ENCODE measurements at places on chromosomes 3 and 15.

GRCh38 chr3:13274125-13274524 lies 146.0 kb downstream of the NUP210 start:
- no peak for DNase-seq

GRCh38 chr3:9947025-9947995 lies 4.9 kb downstream of the PRRT3 start:
- no peak for DNase-seq

- no peak for DNase-seq
These were observed 8.6 kb downstream of the SEMA6D start for GRCh38 chr15:47725906-47726305.

- DNase-seq = no peak
These were observed 71.6 kb downstream of the ADCY5 start for GRCh38 chr3:123377243-123377740.

GRCh38 chr15:66941108-66941711 lies 124.2 kb upstream of the SMAD3 start:
- no peak for DNase-seq

DNA sequence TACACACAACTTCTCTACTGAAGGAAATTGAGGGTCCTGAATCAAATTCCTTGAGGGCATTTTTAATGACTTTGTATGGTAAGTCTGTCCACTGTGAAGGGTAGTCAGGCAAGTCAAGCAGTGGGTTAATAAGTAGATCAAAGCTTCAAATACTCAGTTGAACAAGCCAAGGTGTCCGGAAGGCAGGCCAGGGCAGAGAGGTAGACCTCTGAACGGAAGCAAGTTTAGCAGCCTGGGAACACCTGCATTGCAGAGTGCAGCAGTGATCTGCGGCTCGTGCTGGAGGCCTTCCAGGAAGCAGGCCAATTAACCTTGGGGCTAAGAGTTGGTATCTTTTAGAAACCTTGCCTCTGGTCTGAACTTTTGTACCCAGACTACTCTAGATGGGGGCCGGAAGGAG lies 143.8 kb downstream of the LRTM1 start:
- no peak for DNase-seq

- no peak for DNase-seq
These were observed 86.3 kb upstream of the TCF12 start for GRCh38 chr15:56832125-56832524.

- DNase-seq = peak; percentile 14
These were observed 17.1 kb downstream of the CTXND1 start for GRCh38 chr15:80234883-80235282.

DNA sequence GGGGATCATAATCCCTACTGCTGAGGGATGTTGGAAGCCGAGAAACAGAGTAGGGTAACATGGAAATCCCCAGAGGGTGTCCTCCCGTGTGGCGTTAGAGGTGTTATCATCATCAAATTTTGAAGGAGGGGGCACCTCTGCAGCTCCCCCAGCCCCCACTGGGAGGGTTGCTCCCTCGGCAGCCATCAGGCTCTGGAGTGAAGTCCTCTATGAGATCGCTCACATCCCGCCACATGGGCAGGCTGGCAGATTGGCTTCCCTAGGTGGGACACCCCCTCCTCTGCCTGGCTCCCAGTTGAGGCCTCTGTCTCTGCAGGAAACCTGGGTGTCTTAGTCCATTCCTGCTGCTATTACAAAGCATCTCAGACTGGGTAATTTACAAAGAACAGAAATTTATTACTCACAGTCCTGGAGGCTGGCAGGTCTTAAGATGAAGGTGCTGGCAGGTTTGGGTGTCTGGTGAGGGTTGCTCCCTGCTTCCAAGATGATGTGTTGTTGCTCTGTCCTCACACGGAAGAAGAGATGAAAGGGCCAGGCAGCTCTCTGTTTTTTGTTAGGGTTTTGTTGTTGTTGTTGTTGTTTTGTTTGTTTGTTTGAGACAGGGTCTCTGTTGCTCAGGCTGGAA lies 120.5 kb downstream of the NUP210 start:
- DNase-seq = no peak

DNA sequence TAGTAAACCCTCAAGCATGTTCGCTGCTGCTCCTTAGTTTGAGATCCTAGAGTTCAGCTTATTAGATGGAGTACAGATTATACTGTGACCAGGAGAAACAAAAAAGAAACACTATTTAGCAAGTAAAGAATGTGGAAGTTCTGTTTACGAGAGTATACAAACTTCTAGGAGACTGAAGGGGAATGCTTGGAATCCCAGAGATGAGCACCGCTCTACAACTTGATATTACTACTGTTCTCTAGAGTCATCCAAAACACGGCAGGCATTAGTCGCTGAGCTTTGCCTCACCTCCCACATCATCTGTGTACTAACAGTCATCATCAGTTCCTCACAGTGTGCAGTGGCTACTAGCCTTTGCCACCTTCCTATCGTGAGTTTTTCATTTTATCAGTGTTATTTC lies 121.4 kb upstream of the CHRM5 start:
- DNase-seq = no peak

- no peak for DNase-seq
These were observed 179.8 kb downstream of the THSD4 start for GRCh38 chr15:71294911-71295602.

GRCh38 chr15:38714309-38715072 lies 149.9 kb upstream of the RASGRP1 start:
- DNase-seq = no peak

DNA sequence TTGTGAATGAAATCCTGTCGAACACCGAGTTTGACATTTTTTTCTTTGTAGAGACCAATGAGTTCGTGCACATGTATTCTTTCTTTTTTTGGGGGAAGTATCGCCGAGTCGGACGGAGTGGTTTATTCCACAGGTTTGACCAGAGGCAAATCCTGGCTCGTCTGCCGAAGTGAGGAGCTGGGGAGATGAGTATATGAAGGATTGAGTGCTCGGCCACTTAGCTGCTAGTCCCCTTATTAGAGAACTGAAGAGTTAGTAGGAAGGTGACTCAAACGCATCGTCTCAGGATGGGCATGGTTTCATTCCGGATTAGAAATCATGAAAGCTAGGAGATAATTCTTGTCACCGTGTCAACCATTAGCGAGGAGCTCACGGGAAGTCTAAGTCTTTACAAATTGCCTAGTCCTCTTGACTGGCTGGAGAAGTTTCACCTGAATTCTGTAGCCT lies 154.7 kb upstream of the GOLIM4 start:
- no peak for DNase-seq

GRCh38 chr3:147422601-147423536 lies 13.7 kb downstream of the ZIC1 start:
- DNase-seq = no peak

DNA sequence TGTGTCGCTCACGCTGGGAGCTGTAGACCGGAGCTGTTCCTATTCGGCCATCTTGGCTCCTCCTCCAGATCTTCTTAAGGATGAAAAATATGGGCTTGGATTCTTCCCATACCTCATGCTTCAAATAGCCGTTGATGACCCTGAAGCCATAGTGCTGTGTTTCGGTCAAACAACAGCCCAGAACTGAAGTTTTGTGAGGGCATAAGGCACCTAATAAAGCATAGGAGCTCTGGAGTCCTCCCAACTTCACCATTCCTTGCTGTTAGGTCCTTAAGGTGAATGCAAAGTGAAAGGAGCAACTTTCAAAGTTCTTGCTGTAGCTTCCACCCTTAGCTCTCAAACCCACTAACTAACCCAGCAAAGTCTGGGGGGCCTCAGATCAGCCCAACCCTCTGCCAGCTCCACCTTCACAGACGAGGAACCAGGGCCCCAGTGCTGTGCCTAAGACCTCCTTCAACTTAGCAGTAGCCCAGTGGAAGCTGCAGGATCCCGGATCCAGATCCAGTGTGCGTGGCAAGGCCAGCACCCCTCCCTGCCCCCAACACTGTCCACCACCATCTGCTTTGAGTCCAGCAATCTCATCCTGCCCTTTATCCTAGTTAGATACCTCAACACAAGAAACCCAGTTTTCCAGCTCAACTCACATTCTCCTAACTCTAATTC lies at the start of gene GRK7:
TSS of gene GRK7 (plus strand) at position 321 of the 663 bp plus-strand sequence. CDS start 14,877 bp downstream, outside the sequence.
- no peak for DNase-seq

- DNase-seq = no peak
These were observed 6.2 kb upstream of the NR2F2 start for GRCh38 chr15:96324192-96324895.

DNA sequence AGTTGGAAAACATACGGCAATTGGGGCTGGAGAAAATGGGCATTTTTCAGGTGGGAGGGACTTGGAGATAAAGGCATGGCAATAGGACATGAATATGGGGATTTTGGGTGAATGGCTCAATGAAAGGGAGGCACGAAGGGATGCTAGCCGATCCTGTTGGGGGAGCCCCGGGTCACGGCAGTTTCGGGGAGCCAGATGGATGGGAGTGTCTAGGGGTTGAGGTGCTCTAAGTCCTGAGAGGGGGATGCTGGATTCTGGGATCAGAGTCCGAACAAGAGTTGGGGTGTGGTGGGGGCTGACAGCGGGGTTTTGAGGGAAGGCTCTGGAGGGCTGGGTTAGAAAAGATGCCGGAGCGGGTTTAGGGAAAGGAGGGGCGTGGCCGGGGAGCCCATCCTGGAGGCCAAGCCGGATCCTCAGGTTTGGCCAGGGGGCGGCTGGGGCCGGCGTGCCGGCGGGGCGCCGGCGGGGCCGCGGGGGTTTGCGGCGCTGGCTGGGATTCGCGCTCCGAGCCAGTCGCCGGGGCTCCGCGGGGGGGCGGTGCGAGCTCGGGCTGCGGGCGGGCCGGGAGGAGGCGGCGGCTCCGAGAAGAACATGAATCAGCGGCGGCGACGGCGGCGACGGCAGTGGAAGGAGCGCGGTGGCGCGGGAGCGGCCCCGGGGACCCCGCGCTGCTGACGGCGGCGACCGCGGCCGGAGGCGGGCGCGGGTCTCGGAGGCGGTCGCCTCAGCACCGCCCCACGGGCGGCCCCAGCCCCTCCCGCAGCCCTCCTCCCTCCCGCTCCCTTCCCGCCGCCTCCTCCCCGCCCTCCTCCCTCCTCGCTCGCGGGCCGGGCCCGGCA lies at the start of gene TYRO3:
TSS of gene TYRO3 (plus strand) at position 813 of the 839 bp plus-strand sequence. CDS start 46 bp downstream, outside the sequence.
- peak; percentile 37 for DNase-seq

GRCh38 chr3:24830230-24831152 lies 335.8 kb upstream of the THRB start:
- peak; percentile 0 for DNase-seq

DNA sequence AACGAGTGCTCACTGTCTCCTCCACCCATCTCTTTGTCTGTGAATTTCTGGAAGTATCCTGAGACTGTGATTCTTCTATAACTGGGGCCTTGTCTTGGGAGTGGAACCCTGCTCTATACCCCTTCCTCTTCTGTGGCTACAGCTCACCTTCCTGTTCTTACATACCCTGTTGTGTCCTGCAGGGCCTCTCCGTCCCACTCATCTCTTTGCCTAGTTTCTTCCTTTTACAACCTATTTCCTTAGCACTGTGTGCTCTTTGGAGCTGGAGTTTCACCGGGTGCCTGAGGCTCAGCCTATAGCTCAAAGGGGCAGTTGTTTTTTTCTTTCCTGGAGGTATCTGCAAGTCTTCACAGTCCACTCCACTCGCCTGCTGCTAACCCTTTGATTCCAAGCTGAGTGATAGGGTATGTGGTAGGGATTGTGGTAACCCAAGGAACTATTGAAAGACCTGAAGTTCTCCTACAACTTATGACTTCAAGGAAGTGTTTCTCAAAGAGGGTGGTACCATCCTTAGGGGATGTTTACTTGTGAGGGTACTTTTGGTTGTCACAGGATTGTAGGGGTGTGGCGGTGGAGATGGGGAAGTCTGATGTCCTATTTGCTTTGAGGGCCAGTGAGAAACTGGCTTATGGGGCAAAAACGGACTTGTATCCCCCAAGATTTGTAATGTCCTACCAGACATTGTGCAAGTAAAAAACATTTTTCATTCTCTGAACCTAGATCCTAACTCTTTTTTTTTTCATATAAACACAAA lies 66.6 kb upstream of the ARL8B start:
- no peak for DNase-seq

DNA sequence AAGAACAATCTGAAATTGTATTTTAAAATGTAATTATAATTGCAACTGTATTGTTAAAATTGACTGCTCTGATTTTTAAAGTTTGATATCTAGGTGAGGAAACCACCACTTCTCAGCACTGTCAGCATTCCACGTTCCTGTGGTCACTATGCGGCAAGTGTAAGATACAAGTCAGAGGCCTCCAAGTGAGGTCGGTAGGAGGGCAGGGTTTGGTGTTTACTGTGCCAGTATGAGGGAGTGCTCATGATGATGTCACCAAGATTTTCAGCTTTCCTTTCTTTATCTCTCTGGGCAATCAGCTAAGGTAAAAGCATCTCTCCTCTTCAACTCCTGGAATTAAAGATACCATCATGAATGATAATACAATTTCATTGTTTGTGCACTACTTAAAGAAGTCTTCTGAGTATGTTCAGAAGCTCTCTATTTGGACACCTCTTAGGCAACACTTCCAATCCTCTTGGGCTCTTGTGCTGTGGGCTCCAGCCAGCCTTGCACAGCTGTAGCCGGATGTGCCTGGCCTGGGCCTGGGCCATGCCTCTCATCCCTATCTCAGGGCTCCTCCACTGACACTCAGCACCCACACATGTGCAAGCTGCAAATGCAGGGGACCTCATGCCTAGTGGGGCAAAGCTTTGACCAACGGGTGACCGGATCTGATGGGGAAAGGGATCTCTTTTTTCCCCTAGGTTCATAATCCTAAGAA lies 42.9 kb downstream of the CCR3 start:
- DNase-seq = no peak

DNA sequence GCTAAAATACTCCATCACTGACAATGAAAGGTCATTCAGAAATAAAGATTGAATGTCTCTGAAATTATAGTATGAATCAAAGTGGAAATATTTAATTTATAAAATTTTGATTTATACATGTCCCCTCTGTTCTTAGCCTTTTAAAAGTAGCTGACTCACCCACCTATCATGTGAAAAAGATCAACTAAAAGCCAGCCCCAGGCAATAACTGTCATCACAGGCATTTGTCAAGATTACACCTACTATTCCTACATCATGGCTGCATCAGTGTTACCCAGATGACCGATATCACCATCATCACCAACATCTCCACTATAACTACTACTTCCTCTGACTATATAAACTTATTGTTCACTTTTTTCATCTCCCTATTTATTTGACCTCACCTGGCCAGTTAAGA lies 14.3 kb upstream of the PIK3R4 start:
- DNase-seq = no peak

DNA sequence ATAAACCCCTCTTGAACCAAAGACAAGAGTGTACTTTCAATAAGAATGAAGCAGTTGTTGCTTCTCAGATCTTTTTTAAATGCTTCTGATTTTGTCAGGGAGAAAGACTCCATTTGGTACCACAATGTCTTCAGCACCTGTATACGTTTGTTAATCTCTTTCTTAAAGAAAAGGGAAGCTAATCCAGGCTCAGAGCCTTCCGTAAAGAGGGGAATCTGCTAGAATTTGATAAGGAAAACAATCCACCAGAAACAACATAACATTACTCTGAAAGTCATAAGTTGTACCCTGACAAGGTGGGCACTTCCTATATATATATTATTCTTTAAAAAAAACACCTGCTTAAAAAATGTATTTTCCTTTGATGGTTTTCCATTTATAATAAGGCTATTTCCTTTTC lies 19.8 kb downstream of the SH3BP5 start:
- no peak for DNase-seq

Measured in activated naive CD4-positive, alpha-beta T cell (primary cell).